Tibial artery (tissue), 4 donors: ENCODE measurements at places on chromosomes 5 and 9.

DNA sequence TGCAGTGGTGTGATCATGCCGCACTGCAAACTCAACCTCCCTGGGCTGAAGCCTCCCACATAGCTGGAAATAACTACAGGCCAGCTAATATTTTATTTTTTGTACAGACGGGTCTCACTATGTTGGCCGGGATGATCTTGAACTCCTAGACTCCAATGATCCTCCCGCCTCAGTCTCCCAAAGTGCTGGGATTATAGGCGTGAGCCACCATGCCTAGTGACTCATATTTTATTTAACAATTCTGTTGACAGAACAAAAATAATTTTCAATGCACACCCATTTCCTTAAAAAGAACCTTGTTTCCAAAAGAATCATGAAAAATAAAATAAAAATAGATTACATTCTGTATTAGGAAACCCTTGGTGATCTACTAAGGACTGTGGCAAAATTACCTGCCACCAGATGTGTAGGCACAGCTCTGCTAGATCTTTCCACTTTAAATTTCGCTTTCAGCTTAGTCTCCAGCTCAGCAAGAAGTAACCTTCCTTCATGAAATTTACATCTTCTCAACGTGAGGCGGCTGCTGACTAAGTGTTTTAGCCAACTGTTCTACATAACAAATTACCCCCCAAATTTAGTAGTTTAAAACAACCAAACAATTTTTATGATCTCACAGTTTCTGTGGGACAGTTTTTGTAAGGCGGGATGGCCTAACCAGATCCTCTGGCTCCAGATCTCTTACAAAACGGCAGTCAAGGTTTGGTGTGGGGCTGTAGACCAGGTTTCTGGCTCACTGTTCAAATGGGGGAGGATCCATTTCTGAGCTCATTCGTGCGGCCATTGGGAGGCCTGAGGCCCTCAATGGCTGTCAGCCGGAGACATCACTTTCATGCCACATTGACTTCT is 32.6 kb upstream of the GOLPH3 start:
- H3K4me3 ChIP-seq, result no peak overlapping the region
- no peaks in the 10 kb centered on the region for H3K27me3 ChIP-seq
- no peak overlapping the region for H3K27ac ChIP-seq

DNA sequence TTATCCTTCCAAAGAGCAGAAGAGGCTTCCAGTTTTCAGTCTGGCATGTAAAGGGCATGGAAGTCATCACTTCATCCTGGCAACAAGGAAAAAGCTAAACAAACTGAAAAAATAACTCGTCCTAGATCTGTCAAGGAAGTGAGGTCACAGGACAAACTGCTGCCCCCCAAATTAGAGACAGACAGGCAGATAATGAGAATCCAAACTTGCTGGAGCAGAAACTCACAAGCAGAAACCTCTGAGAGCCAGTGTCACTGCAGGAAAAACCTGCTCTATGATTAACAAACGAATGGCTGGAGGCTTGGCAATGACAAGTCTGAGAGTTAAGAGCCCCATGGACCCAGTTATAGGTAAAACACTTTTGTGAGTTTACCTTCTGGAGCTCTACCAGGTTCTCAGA is 18.9 kb upstream of the MLANA start:
- H3K27ac ChIP-seq, result no peak overlapping the region
- no peak overlapping the region for H3K4me3 ChIP-seq
- no peaks in the 10 kb centered on the region for H3K4me1 ChIP-seq
- no peaks in the 10 kb centered on the region for H3K27me3 ChIP-seq
- peaks cover 8% of the 10 kb centered on the region for H3K36me3 ChIP-seq
- DNase-seq, result no peak

- H3K27ac ChIP-seq, result peak overlapping the region; percentile 21
- no peaks in the 10 kb centered on the region for H3K36me3 ChIP-seq
- H3K4me3 ChIP-seq, result no peak overlapping the region
Observed at GRCh38 chr9:115200711-115201505, 83.0 kb upstream of the TNC start.

GRCh38 chr5:77319117-77319804 is 108.8 kb downstream of the PDE8B start:
- H3K36me3 ChIP-seq, result no peaks in the 10 kb centered on the region
- no peak for DNase-seq
- no peak overlapping the region for H3K27ac ChIP-seq
- no peaks in the 10 kb centered on the region for H3K27me3 ChIP-seq
- H3K4me1 ChIP-seq, result peaks cover 22% of the 10 kb centered on the region
- no peak overlapping the region for H3K4me3 ChIP-seq

- H3K4me1 ChIP-seq, result no peaks in the 10 kb centered on the region
- DNase-seq, result no peak
- no peak overlapping the region for H3K4me3 ChIP-seq
- no peak overlapping the region for H3K27ac ChIP-seq
- H3K36me3 ChIP-seq, result no peaks in the 10 kb centered on the region
Observed at GRCh38 chr5:167699432-167699831, 592.0 kb upstream of the WWC1 start.

GRCh38 chr5:171032435-171032973 is 170.7 kb downstream of the RANBP17 start:
- H3K4me1 ChIP-seq, result no peaks in the 10 kb centered on the region
- no peak overlapping the region for H3K27ac ChIP-seq
- H3K27me3 ChIP-seq, result no peaks in the 10 kb centered on the region

DNA sequence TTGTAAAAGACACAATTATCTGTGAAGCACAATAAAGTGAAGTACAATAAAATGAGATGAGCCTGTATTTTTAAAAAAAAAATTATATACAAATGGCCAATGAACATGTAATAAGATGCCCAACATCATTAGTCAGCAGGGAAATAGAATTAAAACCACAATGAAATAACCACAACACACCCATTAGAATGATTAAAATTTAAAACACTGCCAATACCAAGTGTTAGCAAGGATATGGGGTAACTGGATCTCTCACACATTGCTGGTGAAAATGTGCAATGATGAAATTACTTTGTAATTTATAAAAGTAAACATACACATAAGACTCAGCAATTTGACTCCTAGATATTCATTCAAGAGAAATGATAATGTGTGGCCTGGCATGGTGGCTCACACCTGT is 62.8 kb downstream of the SHOC1 start:
- H3K4me1 ChIP-seq, result no peaks in the 10 kb centered on the region
- H3K4me3 ChIP-seq, result no peak overlapping the region
- peaks cover 7% of the 10 kb centered on the region for H3K36me3 ChIP-seq
- no peaks in the 10 kb centered on the region for H3K27me3 ChIP-seq

DNA sequence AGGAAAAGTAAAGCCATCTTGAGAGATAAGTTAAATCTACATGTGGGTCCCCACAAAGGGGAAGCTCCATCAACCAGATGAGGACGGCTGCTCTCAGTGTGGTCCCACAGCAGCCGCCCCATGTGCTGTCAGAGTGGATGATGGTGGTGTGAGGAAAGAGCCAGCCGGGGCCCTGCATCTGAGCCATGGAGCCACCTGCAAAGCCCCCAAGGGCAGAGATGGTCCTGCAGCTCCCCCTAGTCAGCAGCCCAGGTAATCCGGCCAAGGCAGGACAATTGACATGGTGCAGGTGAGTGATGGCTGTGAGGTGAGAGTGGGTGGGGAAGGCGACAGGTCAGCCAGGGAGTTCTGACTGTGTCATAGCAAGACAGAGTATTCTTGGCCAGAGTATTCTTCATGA is 458.8 kb downstream of the ICE1 start:
- H3K4me1 ChIP-seq, result no peaks in the 10 kb centered on the region
- peaks cover 5% of the 10 kb centered on the region for H3K27me3 ChIP-seq
- no peaks in the 10 kb centered on the region for H3K36me3 ChIP-seq
- no peak for DNase-seq
- H3K4me3 ChIP-seq, result no peak overlapping the region
